Pancreas (tissue), 10 donors: ENCODE measurements at places on chromosomes 16 and 17. TPM values are rescaled to one million over a fixed set of nuclear protein-coding genes. Genes with fewer than 3 reads are reported as not detected.

- no peaks in the 10 kb centered on the region for H3K4me1 ChIP-seq
- H3K27me3 ChIP-seq = no peaks in the 10 kb centered on the region
Measured at GRCh38 chr17:5587438-5588032, 3.2 kb upstream of the NLRP1 start.

DNA sequence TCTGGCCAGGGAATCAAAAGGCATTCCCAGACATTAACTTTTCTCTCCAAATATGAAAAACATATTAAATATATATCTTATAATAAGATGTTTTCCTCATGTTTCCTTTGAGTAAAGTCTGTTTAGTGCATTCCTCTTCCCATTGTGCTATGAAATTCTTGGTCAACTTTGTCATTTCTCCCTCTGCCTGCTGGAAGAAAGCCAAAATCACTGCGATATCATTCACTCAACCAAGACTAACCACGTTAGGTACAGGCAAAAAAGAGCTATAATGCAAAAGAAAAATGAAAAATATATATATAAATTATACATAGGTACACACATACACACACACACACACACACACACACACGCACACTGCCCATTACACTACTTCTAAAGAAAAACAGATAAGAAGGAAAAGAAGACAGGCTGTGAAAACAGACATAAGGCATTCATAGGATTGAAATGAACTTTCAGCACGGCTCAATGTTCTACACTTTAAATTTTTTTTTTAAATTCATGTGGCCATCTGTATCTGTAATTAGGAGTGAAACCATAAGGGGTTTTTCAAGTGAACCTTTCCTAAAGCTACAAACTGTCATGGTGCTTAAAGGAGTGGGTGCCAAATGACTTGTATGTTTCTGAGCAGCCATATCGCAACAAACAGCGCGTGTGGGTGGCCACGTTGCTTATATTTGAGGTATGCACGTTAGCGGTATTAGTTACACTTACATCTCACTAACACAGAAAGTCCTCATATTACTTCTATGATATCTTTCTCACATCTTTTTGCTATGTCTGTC, 71.6 kb upstream of the PSMD7 start:
- no peaks in the 10 kb centered on the region for H3K27me3 ChIP-seq
- H3K27ac ChIP-seq = no peak overlapping the region
- no peak for DNase-seq
- H3K4me3 ChIP-seq = no peak overlapping the region
- H3K4me1 ChIP-seq = no peaks in the 10 kb centered on the region

DNA sequence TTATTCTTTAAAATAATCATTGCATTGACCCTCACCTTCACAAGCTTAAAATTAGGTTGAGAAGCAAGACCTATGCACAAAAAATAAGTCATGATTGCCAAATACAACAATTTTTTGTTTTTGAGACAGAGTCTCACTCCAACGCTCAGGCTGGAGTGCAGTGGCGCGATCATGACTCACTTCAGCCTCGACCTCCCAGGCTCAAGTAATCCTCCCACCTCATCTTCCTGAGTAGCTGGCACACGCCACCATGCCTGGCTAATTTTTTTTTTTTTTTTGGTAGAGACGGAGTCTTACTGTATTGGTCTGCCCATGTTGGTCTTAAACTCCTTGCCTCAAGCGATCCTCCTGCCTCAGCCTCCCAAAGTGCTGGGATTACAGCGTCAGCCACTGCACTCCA, 24.2 kb downstream of the ZNF652 start:
- no peaks in the 10 kb centered on the region for H3K36me3 ChIP-seq
- H3K27ac ChIP-seq = no peak overlapping the region
- no peak for DNase-seq
- no peaks in the 10 kb centered on the region for H3K27me3 ChIP-seq

GRCh38 chr17:49741009-49741691, 22.8 kb downstream of the FAM117A start:
- peaks cover 15% of the 10 kb centered on the region for H3K4me1 ChIP-seq
- no peak overlapping the region for H3K27ac ChIP-seq
- H3K27me3 ChIP-seq = no peaks in the 10 kb centered on the region
- no peak for DNase-seq

DNA sequence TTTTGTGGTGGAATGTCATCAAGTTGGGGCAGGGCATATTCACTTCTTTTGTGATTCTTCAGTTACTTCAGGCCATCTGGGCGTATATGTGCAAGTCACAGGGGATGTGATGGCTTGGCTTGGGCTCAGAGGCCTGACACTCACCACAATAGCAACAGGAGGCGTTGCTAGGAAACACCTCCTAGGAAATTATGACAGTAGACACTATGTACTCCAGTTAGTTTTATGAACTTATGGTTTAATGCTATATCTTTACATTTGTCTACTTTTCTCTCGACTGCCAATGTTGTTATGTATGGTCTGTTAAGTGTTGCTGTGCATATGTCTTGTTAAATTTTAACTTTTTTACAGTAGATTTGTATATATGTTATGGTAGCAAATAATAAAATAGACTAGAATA, 788.7 kb upstream of the GOT2 start:
- no peak overlapping the region for H3K4me3 ChIP-seq
- DNase-seq = no peak
- H3K27me3 ChIP-seq = no peaks in the 10 kb centered on the region
- H3K36me3 ChIP-seq = no peaks in the 10 kb centered on the region
- H3K4me1 ChIP-seq = no peaks in the 10 kb centered on the region

DNA sequence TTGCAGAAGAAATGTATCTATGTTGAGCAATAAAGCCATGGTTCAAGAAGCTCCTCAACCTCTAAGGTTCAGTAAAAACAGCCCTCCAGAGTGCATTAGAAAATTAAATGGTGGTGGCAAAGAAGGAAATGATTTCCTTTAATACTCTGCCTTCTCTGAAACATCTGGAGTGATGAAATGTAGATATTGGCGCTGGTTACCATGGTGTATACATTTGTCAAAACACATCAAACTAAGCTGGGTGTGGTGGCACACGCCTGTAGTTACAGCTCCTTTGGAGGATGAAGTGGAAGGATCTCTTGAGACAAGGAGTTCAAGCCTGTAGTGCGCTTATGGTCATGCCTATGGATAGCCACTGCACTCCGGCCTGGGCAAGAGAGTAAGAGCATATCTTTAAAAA, 6.0 kb downstream of the CAPNS2 start:
- no peaks in the 10 kb centered on the region for H3K27me3 ChIP-seq
- no peaks in the 10 kb centered on the region for H3K36me3 ChIP-seq
- no peak overlapping the region for H3K27ac ChIP-seq
- no peaks in the 10 kb centered on the region for H3K4me1 ChIP-seq
- DNase-seq = no peak
- H3K4me3 ChIP-seq = no peak overlapping the region

- H3K27ac ChIP-seq = no peak overlapping the region
- H3K36me3 ChIP-seq = no peaks in the 10 kb centered on the region
- no peaks in the 10 kb centered on the region for H3K27me3 ChIP-seq
- no peaks in the 10 kb centered on the region for H3K4me1 ChIP-seq
Measured at GRCh38 chr17:1625581-1625980, 3.1 kb downstream of the SLC43A2 start.

- H3K27me3 ChIP-seq = no peaks in the 10 kb centered on the region
- H3K4me3 ChIP-seq = no peak overlapping the region
- no peak overlapping the region for H3K27ac ChIP-seq
- DNase-seq = no peak
- H3K4me1 ChIP-seq = no peaks in the 10 kb centered on the region
- no peaks in the 10 kb centered on the region for H3K36me3 ChIP-seq
Measured at GRCh38 chr17:44130693-44131349, 7.4 kb upstream of the HDAC5 start.

- no peaks in the 10 kb centered on the region for H3K36me3 ChIP-seq
- no peaks in the 10 kb centered on the region for H3K27me3 ChIP-seq
- H3K4me3 ChIP-seq = no peak overlapping the region
- no peaks in the 10 kb centered on the region for H3K4me1 ChIP-seq
Measured at GRCh38 chr17:72184805-72185204, 64.0 kb downstream of the SOX9 start.

DNA sequence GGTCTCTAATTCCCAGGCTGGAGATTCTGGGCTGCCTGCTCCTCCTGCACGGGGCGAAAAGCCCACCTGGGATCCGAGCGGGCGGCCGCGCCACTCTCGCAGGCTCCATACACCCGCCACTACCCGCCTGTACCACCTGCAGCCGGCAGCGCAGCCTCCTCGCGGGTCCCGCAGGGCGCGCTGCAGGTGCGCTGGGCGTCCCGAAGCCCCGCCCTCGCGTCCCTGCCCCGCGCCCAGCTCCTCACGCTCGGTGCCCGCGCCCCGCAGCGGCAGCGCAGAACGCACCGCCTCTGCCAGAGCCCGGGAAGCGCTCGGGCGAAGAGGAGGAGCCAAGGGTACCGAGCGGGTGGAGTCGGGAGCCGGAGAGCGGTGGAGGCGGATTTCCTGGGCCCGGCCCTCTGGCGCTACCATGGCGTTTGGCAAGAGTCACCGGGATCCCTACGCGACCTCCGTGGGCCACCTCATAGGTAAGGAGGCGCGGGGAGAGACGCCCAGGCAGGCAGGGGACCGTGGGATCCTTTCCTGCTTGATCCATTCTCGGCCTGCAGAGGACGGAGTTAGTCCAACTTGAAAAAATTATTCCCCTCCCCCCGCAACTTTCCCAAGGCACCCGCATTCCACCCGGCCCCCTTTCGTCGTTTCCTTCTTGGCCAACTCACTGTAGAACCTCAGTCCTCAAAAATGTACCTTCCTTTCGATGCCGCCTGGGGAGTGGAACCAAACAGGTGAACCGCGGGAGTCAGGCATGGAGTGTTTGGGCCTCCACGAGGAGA, at the start of gene TOM1L1:
TOM1L1 (plus strand) TSS at position 396 of the 773 bp plus-strand sequence; CDS start at position 410, 14 bp downstream.
- DNase-seq = peak; percentile 91
- H3K36me3 ChIP-seq = no peaks in the 10 kb centered on the region
- no peak within 1 kb of the TSS for H3K27ac ChIP-seq
- H3K4me3 ChIP-seq = peak within 1 kb of the TSS; percentile 37
- no peaks in the 10 kb centered on the region for H3K27me3 ChIP-seq
- peaks cover 9% of the 10 kb centered on the region for H3K4me1 ChIP-seq

Gene NPB
- 0.40 TPM for total RNA-seq

Gene CES1
- total RNA-seq = 12.8 TPM

Gene PPL
- total RNA-seq = 11.3 TPM

Gene EXOC3L1
- 0.75 TPM for total RNA-seq

Gene CD300LB
- 0.19 TPM for total RNA-seq

Gene HAGHL
- 1.0 TPM for total RNA-seq

Gene CA7
- not detected for total RNA-seq

Gene KRT13
- not detected for total RNA-seq
